Dorsolateral prefrontal cortex (tissue), 122 donors: ENCODE measurements at places on chromosomes 5 and 9. TPM values are rescaled to one million over a fixed set of nuclear protein-coding genes. Genes with fewer than 3 reads are reported as not detected.

The FGFR4 gene
- total RNA-seq, result 2.0 TPM

The ADRB2 gene
- total RNA-seq, result 2.8 TPM

The HDAC3 gene
- total RNA-seq, result 65.4 TPM

The ZDHHC11B gene
- 72.3 TPM for total RNA-seq

The GFI1B gene
- not detected for total RNA-seq

The BTNL8 gene
- total RNA-seq, result not detected

The AFAP1L1 gene
- total RNA-seq, result 5.9 TPM

The REEP5 gene
- 260 TPM for total RNA-seq

The DENND1A gene
- total RNA-seq, result 66.5 TPM
